ENCODE measurements at places on chromosomes 1 and 21.

- no peak for DNase-seq
These were observed 55.6 kb upstream of the ADAR start for GRCh38 chr1:154663471-154664060.

DNA sequence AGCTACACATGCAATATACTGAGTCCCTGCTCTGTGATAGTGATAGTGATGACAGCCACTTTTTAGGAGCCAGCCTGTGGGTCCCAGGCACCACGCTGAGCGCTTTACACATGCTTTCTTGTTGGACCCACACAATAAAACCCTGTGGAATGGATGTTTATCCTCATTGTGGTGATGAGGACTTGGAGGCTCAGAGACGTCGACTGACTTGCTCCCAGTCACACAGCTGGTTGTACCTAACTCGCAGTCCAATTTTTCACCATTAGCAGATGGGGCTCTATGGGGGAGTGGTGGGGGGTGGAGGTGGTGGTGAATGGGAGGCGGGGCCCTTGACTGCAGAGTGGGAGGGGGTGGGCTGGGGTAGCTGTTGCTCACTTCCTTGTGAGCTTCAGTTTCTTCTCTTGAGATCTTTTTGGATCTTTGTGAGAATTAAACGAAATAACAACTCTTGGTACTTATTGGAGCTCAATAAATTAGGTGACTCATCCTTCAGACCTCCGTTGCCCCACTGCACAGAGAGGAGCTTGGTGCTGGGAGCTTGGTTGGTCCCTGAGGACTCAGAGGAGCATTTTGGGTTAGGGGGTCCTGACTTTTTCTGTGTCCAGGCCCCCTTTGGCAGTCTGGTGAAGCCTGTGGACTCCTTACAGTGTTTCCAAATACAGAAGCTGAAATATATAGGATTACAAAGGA, 61.8 kb upstream of the CD1D start:
- DNase-seq, result no peak

DNA sequence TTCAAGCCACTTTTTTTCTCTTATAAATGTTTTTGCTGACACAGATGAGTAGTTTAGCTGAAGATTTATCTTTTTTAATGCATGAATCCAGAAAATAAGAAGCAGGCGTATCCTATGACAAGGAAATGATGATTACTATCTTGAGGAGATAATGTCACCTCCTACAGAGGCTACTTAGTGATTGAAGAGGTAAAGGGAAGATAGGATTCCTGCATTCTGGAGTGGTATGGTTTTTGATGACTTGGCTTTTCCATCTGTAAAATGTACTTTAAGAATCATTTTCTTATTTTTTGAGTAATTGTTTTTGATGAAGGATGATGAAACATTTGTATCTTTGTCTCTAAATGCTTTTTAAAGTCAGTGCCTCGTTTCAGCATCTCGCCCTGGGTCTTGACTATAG, 122.9 kb downstream of the SPATA46 start:
- DNase-seq, result no peak

GRCh38 chr1:58290685-58291372, 255.7 kb downstream of the OMA1 start:
- DNase-seq, result no peak

GRCh38 chr1:33219886-33220661, 36.2 kb upstream of the ZNF362 start:
- DNase-seq, result no peak

DNA sequence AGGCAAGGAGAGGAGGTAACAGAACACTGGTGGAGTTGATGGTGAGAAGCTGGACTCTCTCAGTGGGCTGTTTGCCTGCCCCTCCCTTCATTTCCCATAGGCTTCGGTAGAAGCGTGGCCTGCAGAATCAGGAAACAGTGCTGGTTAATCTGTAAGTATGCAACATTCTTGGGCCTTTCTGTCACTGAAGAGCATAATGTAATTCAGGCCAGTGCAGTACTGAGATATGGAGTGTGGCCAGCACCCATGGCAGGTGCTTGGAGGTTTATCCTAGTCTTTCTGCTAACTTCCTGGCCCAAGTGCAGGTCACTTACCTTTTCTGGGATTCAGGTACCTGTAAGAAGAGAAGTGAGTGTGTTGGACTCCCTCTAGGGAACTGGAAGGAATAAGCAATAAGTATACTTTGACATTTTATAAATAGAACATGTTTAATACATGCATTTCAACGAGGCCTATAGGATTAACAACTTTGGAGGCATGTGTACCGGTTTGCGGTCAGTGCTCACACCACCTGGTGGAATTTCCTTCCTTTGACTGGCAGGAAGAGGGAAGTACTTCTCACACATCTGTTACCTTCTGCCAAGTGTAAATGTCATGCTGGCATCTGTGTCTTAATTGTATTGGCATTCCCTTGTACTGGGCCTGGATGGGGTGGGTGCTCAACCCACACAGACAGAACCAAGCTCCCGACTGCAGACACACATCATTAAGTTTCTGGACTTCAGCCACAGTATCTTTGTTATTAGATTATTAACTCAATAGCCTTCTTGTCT, 105.5 kb downstream of the KIF26B start:
- no peak for DNase-seq

DNA sequence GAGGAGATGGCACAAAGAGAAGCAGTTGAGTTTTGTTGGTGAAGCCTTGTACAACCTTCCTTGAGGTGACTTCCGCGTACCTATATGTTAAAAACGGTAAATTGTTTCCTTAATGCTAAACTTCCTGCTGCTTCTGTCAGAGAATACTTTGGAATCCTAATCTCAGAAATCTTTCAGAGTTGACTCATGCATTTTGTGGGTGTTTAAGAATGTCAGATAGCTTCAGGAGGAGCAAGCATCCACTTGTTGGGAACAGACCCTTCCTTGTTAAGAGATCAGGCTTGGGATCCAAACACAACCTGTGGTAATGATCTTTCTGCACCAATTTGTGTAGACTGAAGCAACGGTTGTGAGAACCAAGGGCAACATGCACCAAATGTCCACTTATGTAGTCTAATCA, 29.5 kb downstream of the AK4 start:
- no peak for DNase-seq

DNA sequence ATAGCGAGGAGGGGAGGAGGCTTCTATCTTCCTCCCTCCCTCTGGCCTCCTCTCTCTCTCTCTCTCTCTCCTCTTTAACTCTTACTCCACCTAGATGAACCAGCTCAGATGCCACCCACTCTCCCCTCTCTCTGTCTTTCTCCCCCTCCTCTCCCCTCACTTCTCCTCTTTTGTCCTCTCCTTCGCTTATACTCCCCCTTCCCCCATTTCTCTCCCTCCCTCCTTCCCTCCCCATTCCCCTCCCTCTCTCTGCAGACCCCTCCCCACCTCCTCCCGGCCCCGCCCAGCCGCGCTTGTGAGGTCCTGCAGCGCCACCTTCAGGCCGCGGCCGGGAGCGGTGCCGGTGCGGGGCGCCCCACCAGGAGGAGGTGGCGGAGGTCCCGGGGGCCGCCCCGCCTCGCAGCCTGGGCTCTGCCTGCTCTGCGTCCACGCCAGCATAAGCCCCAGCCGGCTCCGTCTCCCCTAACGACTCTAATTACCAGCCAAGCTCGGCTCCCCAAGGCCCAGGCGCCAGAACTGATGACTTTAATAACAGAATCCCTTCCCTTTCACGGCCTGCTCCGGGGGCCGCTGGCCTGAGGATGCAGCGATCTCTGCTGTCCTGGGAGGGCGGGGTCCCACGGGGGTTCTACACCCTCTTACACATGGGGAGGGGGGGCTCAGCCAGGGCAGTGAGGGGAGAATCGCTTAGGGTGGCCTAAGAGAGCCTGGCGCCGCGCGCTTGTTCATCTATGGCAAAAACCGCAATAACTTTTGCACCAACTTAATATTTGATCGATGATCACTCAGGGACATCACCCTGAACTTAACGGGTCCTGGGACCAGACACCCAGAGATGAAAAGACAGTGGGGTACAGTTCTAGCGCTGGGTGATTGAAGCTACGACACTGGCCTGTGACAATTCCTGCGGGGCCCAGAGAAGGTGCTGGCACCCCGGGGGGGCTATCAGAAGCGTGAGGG, 637.3 kb downstream of the MATN1 start:
- DNase-seq, result peak; percentile 8

- DNase-seq, result no peak
These were observed 238.3 kb downstream of the HLX start for GRCh38 chr1:221117548-221117951.

DNA sequence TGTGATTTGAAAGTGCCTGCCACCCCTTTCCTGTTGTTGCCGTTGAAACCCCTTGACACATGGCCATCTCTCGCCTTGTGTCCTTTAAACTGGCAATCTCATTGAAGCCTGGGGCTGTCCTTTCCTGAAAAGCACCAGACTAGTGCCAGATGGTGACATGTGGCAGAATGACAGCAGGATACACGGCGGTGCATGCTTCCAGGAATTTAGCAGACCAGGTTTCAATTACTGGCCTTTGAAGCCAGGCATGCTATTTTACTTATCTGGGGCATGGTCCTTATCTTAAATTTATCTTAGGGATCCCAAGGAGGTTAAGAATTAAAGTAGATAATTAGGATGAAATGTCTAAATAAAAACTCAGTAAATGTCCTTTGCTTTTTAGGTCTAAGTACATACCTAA, 15.2 kb downstream of the PLPPR4 start:
- no peak for DNase-seq

GRCh38 chr1:183417772-183418491, at the start of gene NMNAT2:
TSS of gene NMNAT2 (minus strand) at chr1:183418380. CDS start at chr1:183418267, 113 bp downstream.
- DNase-seq, result no peak

GRCh38 chr1:23643736-23644554, 47.7 kb upstream of the RPL11 start:
- DNase-seq, result no peak

GRCh38 chr1:244353551-244354091, 98.1 kb downstream of the ADSS2 start:
- peak; percentile 37 for DNase-seq

DNA sequence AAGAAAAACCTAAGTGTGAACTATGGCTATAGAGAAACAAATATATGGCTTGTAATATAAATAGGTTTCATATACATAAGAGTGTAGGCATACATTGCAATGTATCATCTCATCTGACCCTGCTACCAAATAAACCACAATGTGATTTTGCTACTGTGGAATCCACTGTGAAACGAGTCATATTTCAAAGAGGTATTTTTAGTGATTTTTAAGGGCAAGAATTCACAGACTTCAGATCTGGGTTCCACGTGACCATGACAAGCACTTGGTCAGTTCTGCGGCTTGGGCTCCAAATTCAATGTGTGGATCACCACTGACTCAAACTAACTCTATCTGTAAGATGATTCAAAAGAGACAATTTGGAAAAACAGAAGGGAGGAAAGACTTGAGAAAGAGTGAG, 147.0 kb upstream of the ERG start:
- DNase-seq, result no peak

GRCh38 chr1:34436836-34437235, 260.1 kb downstream of the C1orf94 start:
- no peak for DNase-seq

GRCh38 chr1:176032040-176032645, 174.9 kb downstream of the COP1 start:
- no peak for DNase-seq

GRCh38 chr1:60102267-60103061, 28.9 kb upstream of the C1orf87 start:
- DNase-seq, result no peak

GRCh38 chr1:108049178-108049819, 84.3 kb upstream of the VAV3 start:
- no peak for DNase-seq

- DNase-seq, result no peak
These were observed 191.7 kb upstream of the NFIA start for GRCh38 chr1:60890664-60891063.

- DNase-seq, result no peak
These were observed 46.7 kb upstream of the PPP2R5A start for GRCh38 chr1:212238552-212238951.

DNA sequence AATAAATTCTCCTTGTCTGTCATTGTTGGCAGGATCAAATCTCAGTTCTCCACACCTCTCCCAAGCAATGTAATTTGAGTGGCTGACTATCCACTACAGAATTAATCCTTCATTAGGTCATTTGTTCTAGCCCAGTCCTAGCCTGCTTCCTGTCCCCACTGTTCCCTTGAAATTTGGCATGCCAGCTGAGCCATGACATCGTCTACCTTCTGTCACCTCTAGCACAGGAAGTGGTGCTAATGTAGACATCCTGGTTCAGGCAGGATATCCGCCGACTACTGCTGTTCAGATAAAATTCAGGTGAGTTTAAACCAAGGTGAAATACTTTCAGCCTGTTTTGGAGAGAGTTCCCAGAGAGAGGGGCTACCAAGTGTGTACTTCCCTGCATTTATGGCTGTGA, 5.9 kb downstream of the CHRM3 start:
- no peak for DNase-seq

GRCh38 chr1:221815660-221816059, 73.8 kb upstream of the DUSP10 start:
- DNase-seq, result no peak

DNA sequence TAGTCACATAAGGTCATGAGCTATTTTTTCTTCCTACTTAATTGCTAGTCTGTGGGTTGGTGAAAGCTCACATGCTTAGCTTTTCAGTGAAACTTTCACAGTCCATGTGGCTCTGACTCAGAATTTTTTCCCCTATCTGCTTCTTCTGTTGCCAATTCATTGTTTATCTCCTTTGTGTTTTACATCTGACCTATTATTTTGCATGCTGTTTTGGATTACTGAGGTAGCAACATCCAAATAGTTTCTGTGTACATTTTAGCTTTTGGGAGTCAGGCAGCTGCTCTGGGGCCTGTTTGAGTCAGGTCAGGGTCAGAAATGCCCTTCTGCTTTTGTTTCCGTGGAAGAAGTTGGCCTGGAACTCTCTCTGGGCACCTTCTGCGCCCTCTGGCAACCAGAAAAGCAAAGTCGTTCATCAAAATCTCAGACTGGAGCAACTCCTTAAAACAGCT, 40.0 kb downstream of the ROR1 start:
- no peak for DNase-seq

DNA sequence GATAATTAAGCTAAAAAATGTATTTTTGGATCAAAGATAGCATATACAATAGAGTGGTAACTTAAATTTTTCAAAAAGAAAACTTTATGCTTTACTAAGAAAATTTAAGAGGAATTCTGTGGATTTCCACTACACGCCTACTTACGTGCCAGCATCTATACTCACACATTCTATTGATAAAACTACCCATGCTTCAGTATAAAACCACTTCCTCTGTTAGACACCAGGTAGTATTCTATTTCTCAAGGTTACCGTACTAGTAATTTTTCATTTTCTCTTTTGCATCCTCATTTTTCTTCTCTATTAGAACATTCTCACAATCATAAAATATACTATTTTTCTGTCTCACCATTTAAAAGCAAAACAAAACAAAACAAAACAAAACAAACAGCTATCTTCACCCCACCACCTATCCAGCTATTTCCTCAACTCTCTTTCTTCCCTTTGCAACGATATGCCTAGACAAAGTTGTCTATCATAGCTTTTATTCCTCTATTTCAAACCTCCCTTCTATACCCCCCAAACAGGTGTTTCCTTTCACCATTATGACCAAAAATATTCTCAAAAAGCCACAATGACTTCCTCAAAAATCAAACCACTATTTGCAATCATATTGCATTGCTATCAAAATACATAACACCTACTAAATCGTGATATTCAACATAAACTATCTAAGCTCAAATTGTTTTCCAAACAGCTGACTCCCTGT, 1652.0 kb downstream of the MRPL39 start:
- DNase-seq, result no peak
